Body of pancreas (tissue), 4 donors: ENCODE measurements at places on chromosomes 6 and 20.
A peak's percentile ranks its signal among the peaks of the same experiment; 100 is the strongest.

DNA sequence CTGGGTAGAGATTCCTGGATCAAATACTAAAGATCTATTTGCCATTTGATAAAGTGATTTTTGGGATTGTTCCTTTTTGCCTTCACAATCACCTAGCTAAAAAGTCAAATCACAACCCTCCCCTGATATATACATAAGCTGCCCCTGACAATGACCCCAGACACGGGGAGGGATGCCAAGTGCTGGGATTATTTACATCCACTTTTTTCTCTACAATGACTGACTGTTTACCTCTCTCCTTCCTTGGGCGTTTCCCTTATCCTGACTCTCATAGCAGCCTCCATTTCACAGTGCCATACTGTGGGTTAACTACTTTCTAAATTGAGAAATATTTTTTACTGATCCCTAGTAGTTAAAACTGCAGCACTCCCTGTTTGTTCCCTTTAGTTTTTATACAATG is 150.8 kb upstream of the TMEM170B start:
- DNase-seq, result no peak

DNA sequence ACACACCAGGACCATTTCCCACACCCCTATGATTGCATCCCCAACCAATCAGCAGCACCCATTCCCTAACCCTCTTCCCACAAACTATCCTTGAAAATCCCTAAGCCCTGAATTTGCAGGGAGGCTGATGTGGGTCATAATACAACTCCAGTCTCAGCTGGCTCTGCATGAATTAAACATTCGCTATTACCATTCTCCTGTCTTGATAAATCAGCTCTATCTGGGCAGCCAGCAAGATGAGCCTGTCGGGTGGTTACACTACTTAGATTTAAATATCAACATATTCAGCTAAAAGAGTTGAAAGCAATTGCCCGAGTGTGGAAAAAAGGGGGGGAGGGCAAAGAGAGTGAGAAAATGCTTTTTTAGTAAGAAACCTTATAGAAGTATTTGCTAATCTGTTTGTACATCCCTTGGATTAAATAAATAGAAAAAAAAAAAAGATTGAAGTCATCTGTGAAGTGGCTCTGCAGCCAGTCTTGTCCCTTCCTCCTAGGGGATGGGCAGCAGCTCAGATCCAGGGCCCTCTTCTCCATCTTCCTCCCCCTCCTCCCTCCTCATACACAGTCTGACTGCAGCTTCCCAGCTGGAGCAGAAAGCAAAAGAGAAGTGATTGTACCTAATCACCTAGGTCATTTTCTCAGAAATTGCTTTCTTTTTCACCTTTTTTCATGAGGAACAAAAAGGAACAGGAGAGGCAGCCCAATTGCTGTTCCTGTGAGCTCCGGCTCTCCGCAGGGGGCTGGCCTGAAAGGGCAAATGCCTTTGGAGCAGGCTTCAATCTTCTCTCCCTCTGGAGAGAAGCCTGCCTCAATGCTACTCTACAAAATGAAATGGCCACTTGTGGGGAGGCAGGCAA is 356.6 kb upstream of the SULF2 start:
- DNase-seq, result no peak

- no peak for DNase-seq
Observed at GRCh38 chr6:80197474-80197873, 91.0 kb downstream of the BCKDHB start.

- no peak for DNase-seq
Observed at GRCh38 chr6:29984992-29985391, 42.7 kb downstream of the HLA-A start.

DNA sequence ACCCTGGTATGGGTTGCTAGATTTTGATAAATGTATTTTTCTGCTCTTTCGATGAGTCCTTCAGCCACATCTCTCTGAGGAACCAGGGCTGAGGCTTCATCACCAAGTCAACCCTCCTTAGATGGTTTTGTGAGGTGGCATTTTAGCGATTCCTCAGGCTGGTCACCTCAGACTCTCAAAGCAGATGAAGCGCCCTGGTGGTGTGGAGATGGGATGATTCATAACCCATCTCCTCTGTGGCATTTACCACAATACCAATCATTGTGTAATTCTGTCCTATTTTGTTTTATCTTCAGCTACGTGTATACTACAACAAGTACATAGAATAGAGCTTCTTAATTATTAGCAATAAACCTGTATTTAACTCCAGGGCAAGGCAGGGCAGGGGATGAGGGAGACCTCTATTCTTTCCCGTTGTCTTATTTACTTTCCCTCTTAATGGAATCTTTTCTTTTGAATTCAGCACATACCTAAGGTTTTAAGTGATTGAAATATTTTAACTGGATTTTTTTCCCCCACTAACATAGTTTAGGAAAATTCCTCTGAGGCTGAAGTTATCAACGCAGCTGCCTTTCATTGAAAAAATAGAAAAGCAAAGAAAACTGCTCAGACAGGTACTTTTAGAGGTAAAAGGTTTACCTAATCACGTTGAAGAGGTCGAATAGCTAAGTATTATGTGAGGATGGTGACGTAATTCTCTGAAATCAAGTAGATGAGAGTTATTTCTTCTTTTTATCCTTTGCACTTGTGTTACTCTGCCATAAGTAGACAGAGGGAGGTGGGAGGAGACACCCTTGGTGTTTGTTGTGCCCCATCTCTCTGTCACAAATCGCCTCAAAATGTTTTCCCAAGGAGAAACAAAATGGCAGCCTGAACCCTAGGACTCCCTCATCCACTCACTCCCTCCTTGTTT is 57.4 kb upstream of the EDN3 start:
- no peak for DNase-seq

- DNase-seq, result no peak
Observed at GRCh38 chr6:54899986-54900385, 53.4 kb downstream of the FAM83B start.

DNA sequence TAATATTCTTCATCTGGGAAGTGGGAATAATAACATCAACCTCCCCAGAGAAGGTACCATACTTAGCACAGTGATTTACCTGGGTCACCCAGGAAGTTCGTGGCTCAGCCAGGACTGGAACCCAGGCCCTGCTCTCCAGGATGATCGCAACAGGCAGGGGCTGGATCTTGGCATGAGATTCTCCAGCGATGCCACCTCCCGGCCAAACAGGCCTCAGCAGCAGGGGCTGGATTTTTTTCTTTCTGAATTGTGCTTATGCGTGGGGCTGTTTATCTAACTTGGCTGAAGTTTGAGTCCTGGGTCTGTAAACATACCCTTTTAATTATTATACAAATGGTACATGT is 129.5 kb upstream of the PTPN1 start:
- DNase-seq, result peak; percentile 57

- DNase-seq, result no peak
Observed at GRCh38 chr6:37168811-37169495, 999 bp upstream of the PIM1 start.

DNA sequence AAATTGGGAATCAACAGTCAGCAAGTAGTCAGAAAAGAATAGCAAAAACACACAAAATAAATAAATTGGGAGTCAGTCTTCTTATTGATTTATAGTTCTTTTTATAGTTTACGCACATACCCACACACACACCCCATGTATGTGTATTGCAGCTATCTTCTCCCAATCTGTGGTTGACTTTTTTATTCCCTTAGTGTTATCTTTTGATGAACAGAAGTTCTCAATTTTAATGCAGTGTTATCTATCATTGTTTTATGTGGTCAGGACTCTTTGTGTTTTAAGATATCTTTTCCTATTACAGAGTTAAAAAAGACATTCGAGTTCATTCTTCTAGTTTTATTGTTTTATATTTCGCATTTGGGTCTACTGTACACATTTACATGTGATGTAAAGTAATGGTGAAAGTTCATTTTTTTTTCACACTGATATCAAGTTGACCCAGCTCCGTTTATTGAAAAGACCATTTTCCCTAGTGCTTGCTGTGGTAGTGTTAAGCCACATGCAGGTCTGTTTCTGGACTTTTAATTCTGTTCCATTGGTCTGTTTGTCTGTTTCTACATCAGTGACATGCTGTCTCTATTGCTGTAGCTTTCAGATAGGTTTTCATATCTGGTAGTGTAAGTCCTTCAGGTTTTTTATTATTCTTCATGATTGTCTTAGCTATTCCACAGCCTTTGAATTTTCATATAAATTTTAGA is 78.4 kb downstream of the ZFAND3 start:
- DNase-seq, result no peak

GRCh38 chr20:44065401-44066340 is 121.3 kb downstream of the JPH2 start:
- no peak for DNase-seq

GRCh38 chr6:71335544-71335943 is 46.9 kb downstream of the OGFRL1 start:
- DNase-seq, result no peak

GRCh38 chr6:40196135-40196518 is 261.9 kb upstream of the MOCS1 start:
- no peak for DNase-seq

DNA sequence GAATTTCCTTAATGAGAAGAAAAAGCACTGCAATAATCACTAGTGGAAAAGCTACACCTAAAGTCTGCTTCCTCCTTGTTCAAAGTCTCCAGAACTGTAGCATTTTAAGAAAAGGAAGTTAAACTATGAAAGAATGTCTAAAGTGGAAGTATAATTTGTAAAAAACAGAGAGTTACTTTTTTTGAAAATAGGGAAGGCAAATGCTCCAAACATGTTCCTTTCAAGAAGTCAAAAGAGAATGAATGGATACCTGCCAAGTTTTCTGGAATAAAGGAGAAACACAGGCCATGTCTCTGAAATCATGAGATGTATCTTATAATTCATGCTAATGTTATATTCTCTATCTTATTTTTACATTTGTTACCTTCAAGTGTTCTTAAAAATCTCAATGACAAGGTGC is 60.7 kb upstream of the ADGRG6 start:
- no peak for DNase-seq
